ENCODE measurements at places on chromosomes 7 and 10. TPM values are rescaled to one million over a fixed set of nuclear protein-coding genes. Genes with fewer than 3 reads are reported as not detected.

- peaks cover 12% of the 10 kb centered on the region for H3K36me3 ChIP-seq
- peaks cover 9% of the 10 kb centered on the region for H3K4me1 ChIP-seq
- H3K27me3 ChIP-seq: no peaks in the 10 kb centered on the region
- DNase-seq: no peak
- H3K4me3 ChIP-seq: no peak overlapping the region
Observed at GRCh38 chr7:105122619-105123018, 108.6 kb downstream of the KMT2E start.

GRCh38 chr7:158782761-158783401 lies 46.4 kb downstream of the ESYT2 start:
- no peak for DNase-seq
- peaks cover 12% of the 10 kb centered on the region for H3K36me3 ChIP-seq
- H3K4me1 ChIP-seq: no peaks in the 10 kb centered on the region
- no peak overlapping the region for H3K27ac ChIP-seq
- no peaks in the 10 kb centered on the region for H3K27me3 ChIP-seq

- no peak for DNase-seq
- no peaks in the 10 kb centered on the region for H3K36me3 ChIP-seq
- H3K27me3 ChIP-seq: no peaks in the 10 kb centered on the region
- peaks cover 4% of the 10 kb centered on the region for H3K4me1 ChIP-seq
Observed at GRCh38 chr10:11647676-11648075, 36.2 kb upstream of the USP6NL start.

The CCDC146 gene
- total RNA-seq: 1.2 TPM

The GCK gene
- total RNA-seq: not detected
